ENCODE measurements at places on chromosomes 16 and 17. TPM values are rescaled to one million over a fixed set of nuclear protein-coding genes. Genes with fewer than 3 reads are reported as not detected.

GRCh38 chr17:29215174-29215573 is 31.5 kb upstream of the CRYBA1 start:
- DNase-seq = no peak

DNA sequence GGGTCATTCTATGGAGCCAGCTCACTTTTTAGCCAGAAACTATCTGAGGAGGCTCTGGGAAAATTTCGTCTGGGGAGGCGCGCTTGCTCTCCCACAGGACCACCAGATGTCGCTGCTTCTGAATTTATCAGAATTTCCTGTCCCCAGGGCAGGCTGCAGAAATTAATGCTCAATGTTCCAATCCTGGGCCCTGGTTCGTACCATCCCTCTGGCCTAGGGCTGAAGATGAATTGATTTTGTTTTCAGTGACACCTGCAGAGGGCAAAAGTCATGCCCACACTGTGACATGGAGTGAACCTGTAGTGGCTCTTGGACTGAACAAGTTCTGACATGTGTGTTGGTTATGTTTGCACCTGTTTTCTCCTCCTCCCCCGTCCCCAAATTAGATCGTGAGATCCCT is 482.6 kb downstream of the NPIPA7 start:
- DNase-seq = peak; percentile 27

SYNGR3 gene
- total RNA-seq = 0.73 TPM

OR3A3 gene
- not detected for total RNA-seq

DNA sequence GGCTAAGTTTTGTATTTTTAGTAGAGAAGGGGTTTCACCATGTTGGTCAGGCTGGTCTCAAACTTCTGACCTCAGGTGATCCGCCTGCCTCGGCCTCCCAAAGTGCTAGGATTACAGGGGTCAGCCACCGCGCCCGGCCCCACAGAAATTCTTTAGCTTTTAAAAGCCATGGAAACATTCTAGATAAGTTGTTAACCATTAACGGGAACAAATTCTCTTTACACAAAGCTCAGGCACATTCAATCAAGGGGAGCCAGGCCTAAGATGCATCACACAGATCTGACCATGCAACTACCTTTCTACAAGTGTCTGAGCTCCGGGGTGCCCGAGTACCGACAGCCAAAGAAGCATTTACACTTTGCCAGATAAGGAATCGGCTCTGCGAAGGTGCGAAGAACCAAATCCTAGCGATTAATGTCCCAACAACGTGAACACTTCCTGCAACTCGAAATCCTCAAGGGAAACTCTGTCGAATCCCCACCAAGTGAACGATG is 1.0 kb downstream of the EMC8 start:
- DNase-seq = no peak

- no peak for DNase-seq
Observed at GRCh38 chr16:14004031-14004728, 66.9 kb upstream of the MRTFB start.

- DNase-seq = peak; percentile 13
Observed at GRCh38 chr16:55207693-55208428, 116.1 kb upstream of the IRX6 start.

- DNase-seq = no peak
Observed at GRCh38 chr17:9647014-9647413, 1.7 kb downstream of the USP43 start.

CCDC144A gene
- total RNA-seq = 1.5 TPM

GRCh38 chr16:73601911-73602310 is 554.0 kb upstream of the ZFHX3 start:
- no peak for DNase-seq

KRT33B gene
- total RNA-seq = not detected

DNA sequence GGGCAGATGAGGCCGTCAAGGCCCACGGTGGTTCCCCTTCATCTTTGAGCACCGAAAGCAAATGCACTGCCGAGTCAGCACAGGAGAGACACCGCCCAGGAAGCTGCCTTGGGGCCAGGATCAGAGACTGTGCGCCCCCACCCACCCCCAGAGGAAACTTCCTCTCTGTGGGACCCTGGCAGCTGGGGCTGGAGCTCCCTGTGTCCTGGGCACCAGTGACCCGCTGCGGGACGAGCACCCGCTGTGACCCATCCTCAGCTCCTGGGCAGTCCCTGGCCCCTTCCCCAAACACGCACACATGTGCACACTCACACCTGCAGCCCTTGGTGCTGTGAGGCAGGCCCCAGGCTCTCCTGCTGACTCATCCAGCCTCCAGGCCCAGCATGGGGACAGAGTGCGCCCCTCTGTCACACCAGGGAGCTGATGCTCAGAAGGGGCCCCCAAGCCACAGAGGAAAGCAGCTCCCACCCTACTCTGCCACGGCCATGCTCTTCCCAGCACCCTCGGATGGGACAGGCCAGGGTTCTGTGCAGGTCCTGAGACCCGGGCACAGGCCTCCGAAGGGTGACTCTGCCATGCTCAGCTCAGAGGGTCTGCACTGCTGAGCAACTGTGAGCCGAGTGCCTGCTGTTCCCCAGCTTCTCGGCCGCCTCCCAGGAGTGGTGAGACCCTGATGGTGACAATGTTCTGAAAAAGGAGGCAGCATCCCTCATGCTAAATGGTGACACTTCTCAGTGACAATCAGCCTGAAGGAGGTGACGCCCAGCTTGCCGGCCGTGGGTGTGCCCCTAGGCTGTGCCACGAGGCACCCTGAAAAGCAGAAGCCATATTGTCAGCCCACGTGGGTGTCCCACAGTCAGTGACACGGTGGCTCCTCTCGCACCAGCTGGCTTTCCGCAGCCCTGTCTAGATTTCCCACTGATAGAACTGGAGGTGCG is 3.6 kb downstream of the PIEZO1 start:
- no peak for DNase-seq

CRYBA1 gene
- not detected for total RNA-seq

DNA sequence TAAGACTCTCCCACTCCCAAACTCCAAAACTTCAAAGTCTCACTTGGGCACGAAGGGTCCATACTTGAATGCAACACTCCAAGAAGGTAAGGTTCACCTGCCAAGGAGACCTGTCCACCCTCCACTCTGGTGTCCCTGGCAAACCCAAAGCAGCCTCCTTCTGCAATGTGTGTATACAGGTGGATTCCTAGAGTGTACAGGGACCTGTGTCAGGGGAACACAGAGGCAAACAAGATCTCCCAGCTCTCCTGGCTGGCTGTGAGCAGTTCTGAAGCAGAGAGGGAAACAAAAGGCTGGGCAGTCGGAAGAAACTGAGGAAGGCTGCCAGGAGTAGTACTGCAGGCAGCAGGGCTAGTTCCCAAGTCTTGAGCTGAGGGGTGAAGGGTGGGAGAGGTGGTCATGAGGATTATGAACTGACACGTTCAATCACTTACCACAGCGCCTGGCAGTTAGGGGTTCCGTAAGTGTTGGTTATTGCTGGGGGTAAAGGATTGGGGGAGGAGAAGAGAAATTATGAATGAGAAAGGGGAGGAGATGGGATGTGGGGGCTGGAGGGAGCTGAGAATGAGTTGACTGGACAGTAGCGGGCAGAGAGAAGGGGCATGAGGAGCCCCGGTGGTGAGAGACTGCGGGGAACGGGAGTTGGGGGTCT is 795 bp downstream of the KCTD13 start:
- DNase-seq = no peak

DNA sequence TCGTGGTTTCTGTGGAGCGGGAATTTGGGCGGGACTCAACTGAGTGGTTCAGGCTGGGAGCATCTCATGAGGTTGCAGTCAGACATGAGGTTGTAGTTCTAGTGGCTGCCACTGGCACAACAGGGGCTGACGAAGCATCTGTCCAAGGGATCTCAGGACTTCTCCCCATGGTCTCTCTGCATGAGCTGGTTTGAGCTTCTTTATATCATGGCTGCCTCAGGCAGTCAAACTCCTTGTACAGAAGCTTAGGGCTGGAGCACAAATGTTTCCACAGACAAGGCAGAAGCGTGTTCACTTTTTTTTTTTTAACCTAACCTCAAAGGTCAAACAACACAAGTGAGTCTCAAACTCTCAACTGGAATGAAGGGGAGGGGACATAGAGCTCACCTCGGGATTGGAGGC is 243.3 kb downstream of the MSI2 start:
- DNase-seq = peak; percentile 26

EFCAB5 gene
- total RNA-seq = not detected

DNA sequence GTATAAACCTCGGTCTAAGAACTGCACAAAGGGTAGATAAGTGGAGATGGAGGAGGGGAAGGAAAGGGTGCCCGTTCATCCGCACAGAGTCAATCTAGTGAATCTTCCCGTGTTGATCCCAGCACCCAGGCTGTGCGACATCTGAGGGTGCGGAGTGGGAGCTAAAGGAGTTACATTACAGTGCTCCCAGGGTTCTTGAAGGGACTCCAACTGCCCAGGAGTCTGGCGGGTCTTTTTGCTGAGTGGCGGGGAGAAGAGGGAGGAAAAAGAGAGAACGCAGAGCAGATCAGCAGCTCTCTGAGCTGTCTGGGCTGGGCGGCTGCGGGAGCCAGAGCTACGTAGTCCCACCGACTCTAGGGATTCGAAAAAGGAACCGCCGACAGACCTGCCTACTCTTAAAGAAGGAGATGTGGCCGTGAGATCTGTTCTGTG is 1.6 kb upstream of the CA10 start:
- DNase-seq = no peak

Data from SJCRH30 (cell line).